ENCODE measurements at places on chromosomes 13 and 19. TPM values are rescaled to one million over a fixed set of nuclear protein-coding genes. Genes with fewer than 3 reads are reported as not detected.

Gene PGLYRP1
- not detected for total RNA-seq

Gene SERTM1
- not detected for total RNA-seq

Gene ZSCAN5B
- total RNA-seq: not detected

Gene MAST3
- 1.2 TPM for total RNA-seq

Gene ZNF85
- 2.2 TPM for total RNA-seq
